ENCODE measurements at places on chromosomes 11 and 22. TPM values are rescaled to one million over a fixed set of nuclear protein-coding genes. Genes with fewer than 3 reads are reported as not detected.
A peak's percentile ranks its signal among the peaks of the same experiment; 100 is the strongest.

SHISA8 gene
- total RNA-seq: 0.83 TPM

OR8K1 gene
- not detected for total RNA-seq

PKDREJ gene
- under 0.01 TPM for total RNA-seq

OR51B4 gene
- not detected for total RNA-seq

KCNJ11 gene
- 0.66 TPM for total RNA-seq

CYTH4 gene
- total RNA-seq: 5.1 TPM

POTEH gene
- not detected for total RNA-seq

GNB1L gene
- total RNA-seq: 8.4 TPM

OR8D4 gene
- total RNA-seq: not detected

SYT7 gene
- 2.1 TPM for total RNA-seq

SCGB1C1 gene
- not detected for total RNA-seq

HIC2 gene
- 4.0 TPM for total RNA-seq

DGCR6 gene
- 2.5 TPM for total RNA-seq

PTPN5 gene
- 4.1 TPM for total RNA-seq

TMEM191B gene
- total RNA-seq: not detected

KCTD14 gene
- total RNA-seq: 0.83 TPM

VWCE gene
- total RNA-seq: 1.4 TPM

CD3D gene
- not detected for total RNA-seq

PNPLA5 gene
- not detected for total RNA-seq

LMO2 gene
- 15.2 TPM for total RNA-seq

- DNase-seq: no peak
These were observed 385.0 kb downstream of the CTTN start for GRCh38 chr11:70783356-70783755.

- no peak for DNase-seq
These were observed 6.5 kb upstream of the PDE2A start for GRCh38 chr11:72680624-72681158.

DNA sequence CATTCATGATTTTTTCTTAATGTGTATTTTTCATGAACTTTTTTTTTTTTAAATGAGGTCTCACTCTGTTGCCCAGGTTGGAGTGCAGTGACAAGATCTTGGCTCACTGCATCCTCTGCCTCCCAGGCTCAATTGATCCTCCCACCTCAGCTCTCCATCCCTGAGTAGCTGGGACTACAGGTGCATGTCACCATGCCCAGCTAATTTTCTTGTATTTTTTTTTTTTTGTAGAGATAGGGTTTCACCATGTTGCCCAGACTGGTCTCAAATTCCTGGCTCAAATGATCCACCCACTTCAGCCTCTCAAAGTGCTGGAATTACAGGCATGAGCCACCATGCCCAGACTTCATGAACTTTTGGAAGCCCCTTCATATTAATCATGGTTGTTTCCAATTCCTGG lies 49.7 kb downstream of the ADAMTS15 start:
- no peak for DNase-seq

GRCh38 chr22:44496844-44497217 lies 1.2 kb downstream of the RTL6 start:
- DNase-seq: peak; percentile 91

- no peak for DNase-seq
These were observed 6.2 kb upstream of the RANBP1 start for GRCh38 chr22:20109411-20110358.

DNA sequence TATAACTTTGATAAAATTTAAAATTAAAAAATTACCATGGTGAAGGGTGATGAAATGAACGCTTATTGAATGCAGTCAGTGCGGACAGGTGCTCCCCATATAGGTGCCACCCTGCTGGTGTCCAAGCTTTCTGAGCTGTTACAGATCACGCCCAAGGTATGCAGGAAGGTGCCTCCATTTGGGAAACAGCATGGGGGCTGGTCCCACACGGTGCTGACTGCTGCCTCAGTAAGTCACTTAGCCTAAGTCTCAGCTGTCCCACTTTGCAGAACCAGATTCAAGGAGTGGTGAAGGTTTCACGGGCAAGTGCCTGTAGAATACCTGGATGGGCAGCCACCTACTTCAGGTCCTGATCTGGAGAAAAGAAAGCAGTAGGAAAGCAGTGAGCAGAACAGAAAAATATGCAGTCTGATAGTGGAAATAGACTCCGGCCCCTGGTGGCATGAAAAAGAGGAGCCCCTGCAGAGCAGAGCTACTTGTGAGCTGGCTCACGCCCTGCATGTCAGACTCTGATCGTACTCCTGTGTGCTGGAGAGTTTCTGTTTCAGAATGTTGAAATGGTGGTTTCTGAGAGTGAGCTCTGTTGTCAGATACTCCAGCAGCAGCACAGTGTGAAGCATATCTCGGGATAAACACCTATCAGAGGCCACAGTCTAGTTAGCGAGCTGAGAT lies 33.2 kb downstream of the ADORA2A start:
- DNase-seq: no peak

- no peak for DNase-seq
These were observed 83.0 kb downstream of the ALX4 start for GRCh38 chr11:44226945-44227344.

- no peak for DNase-seq
These were observed 2.1 kb downstream of the SMIM38 start for GRCh38 chr11:69157822-69158231.

DNA sequence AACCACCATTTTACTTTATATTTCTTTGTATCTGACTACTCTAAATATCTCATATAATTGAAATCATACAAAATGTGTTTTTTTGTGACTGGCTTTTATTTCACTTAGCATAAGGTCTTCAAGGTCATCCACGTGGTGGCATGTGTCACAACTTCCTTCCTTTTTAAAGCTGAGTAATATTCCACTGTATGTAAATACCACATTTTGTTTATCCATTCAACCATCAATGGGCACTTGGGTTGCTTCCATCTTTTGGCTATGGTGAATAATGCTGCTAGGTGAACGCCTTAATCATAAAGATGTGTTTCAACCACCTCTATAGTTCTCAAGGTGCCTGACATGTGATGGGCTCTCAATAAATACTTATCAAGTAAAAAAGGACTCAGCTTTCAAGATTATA lies 15.5 kb downstream of the RAB30 start:
- no peak for DNase-seq

- no peak for DNase-seq
These were observed 10.9 kb downstream of the SMCO4 start for GRCh38 chr11:93532281-93532789.

- DNase-seq: no peak
These were observed 2.2 kb downstream of the PRODH start for GRCh38 chr22:18933914-18934313.

GRCh38 chr11:19561011-19561410 lies 151.6 kb upstream of the NAV2 start:
- no peak for DNase-seq

DNA sequence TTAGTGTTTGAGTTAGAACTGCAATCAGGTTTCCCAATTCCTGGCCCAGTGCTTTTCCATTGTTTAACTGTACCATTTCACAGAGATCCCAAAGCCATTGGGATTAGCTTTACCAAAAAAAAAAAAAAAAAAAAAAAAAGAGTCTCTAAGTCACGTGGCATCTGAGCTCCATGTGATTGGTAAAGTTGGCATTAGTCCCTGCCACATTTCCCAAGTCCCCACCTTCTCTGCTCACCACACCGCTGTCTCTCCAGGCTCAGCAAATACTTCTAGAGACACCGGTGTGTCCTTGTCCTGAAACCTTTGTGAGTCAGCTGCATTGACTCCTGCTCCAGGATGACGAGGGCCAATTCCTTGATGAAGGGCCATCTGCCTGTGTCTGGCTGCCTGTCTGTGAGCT lies 305.3 kb downstream of the KIRREL3 start:
- no peak for DNase-seq

DNA sequence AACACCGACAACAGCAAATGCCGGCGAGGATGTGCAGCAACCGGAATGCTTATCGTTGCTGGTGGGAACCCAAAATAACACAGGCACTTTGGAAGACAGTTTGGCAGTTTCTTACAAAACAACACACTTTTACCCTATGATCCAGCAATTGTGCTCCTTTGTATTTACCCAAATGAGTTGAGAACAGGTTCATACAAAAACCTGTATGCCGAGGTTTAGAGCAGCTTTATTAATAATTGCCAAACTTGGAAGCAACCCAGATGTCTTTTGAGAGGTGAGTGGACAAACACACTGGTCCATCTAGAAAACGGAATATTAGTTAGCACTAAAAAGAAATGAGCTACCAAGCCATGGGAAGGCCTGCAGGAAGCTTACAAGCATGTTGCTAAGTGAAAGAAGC lies 118.9 kb downstream of the CTTN start:
- no peak for DNase-seq

DNA sequence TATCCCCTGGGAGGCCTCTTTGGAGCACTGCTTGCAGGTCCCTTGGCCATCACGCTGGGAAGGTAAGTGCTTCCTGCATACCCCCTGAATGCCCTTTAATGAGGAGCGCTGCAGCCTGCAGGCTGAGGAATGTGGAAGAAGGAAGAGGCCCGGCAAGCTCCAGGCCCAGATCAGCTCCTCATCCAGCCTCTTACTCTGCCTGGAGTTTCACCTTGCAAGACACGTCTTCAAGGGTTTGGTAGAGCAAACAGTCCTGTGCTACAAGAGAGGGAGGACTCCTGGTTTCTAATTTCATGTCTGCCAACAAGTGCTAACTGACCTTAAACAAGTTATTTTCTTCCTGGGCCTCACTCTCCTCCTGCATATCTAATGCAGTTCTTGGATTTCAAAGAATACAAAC lies 10.9 kb downstream of the SLC2A11 start:
- no peak for DNase-seq

- no peak for DNase-seq
These were observed 20.8 kb upstream of the PPARA start for GRCh38 chr22:46129390-46130041.

GRCh38 chr11:10401256-10401655 lies 53.8 kb upstream of the AMPD3 start:
- DNase-seq: peak; percentile 90

GRCh38 chr11:134261626-134262488 lies 8.5 kb downstream of the ACAD8 start:
- DNase-seq: no peak

DNA sequence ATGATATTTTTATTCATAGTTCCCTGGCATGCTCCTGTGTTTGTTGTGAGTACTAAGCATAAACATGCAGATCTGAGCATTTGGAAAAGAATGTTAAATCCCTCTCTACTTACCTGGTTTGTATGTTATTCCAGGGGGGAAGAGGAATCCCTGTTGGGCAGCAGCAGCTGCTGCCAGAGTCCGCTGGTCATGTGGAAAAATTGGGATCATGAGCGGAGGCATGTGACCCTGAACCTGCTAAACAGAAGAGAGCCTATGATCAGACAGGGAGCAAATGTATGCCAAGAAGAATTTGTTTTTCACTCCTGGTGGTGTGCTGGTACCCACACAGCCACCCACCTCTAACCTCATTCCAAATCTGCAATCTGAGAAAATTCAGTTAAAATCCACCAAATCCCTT lies 244.7 kb downstream of the SOX6 start:
- no peak for DNase-seq

GRCh38 chr11:16876837-16877236 lies 137.4 kb downstream of the PLEKHA7 start:
- no peak for DNase-seq

DNA sequence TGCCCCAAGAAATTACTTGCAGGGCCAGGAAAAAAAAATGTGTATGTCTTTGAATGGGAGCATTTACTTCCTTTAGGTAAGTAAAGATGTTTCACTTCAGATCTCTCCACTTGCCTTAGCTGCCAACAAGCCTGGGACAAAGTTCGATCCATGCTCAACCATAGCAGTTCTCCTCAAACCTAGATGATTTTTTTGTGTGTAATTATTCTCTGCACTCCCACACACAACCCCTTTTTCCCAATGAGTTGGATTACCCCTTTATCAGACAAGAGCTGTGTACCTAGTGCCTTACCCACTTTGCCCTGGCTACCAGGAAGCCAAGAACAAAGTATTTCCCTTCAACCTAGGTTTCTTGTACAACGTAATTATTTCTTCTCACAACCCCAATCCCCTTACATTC lies 35.6 kb downstream of the TPBGL start:
- DNase-seq: no peak

- no peak for DNase-seq
These were observed 3.0 kb upstream of the NAP1L4 start for GRCh38 chr11:2995031-2995561.

GRCh38 chr11:134647066-134647743 lies 235.2 kb upstream of the B3GAT1 start:
- no peak for DNase-seq

- DNase-seq: no peak
These were observed 1.3 kb downstream of the LRRC51 start for GRCh38 chr11:72081821-72082453.

GRCh38 chr22:24894220-24894975 lies 52.1 kb downstream of the LHFPL7 start:
- DNase-seq: peak; percentile 95

- no peak for DNase-seq
These were observed 4.9 kb upstream of the NUDT8 start for GRCh38 chr11:67634366-67635230.

- DNase-seq: no peak
These were observed 2.8 kb upstream of the DIXDC1 start for GRCh38 chr11:111934306-111934705.

- no peak for DNase-seq
These were observed 875 bp downstream of the TCP11L1 start for GRCh38 chr11:33040033-33040861.

Measured in esophagus muscularis mucosa (tissue), 4 donors.